Colonic mucosa (tissue), 4 donors: ENCODE measurements at places on chromosomes 6 and 20. TPM values are rescaled to one million over a fixed set of nuclear protein-coding genes. Genes with fewer than 3 reads are reported as not detected.
A peak's percentile ranks its signal among the peaks of the same experiment; 100 is the strongest.

GRCh38 chr20:47887477-47888080, 102.3 kb upstream of the SULF2 start:
- DNase-seq = no peak

DNA sequence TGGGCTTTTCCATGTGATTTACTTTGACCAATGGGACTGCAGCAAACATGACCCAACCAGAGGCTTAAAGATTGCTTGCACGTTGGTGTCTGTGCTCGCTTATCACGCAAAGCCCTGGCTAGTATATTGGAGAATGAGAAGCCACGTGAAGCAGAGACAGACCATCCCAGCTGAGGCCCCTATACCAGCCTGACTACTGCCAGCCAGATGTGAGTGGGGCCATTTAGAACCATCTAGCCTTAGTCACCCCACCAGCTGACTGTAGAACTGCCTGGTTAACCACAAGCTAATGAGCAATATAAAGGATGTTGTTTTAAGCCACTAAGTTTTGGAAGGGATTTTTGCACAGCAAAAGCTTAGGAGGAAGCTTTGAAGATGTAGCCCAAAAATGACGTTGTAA, 74.5 kb downstream of the MACROD2 start:
- DNase-seq = no peak

DNA sequence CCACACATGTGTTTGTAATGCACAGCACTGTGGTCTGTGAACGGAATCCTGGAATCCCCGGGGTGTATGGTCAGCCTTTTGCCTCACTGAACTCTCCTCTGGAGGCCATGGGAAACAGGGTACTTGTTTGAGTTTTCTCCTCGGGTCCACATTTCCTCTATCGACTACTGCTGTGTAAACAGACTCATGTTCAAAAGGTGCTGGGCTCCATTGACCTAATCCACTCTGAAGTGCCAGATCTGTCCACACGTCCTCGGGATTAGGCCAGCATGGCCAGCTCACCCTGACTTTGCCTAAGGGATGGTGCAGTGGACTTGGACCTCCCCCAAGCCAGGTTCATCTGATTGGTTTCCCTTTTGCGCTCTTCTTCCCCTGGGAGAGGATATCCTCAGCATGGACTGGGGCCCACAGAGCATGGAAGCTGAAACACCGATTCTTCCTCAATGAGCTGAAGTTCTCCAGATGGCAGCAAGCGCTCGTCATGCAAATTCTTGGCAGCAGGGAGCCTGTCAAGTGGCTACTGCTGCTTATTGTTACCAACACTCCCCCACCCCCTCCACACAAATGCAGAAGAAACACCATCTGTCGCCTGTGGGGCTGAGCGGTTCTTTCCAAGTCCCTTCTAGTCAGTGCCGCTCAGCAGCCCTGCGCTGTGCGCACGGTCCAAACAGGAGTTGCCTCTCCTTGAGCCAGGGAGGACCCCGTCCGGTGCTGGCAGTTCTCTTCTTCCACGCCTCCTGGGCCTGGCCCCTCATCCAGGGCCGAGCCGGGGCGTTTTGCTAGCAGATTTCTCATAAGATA, 292.6 kb upstream of the MARCKS start:
- DNase-seq = peak; percentile 54

GRCh38 chr20:15700147-15700765, 873.0 kb downstream of the KIF16B start:
- DNase-seq = no peak

DNA sequence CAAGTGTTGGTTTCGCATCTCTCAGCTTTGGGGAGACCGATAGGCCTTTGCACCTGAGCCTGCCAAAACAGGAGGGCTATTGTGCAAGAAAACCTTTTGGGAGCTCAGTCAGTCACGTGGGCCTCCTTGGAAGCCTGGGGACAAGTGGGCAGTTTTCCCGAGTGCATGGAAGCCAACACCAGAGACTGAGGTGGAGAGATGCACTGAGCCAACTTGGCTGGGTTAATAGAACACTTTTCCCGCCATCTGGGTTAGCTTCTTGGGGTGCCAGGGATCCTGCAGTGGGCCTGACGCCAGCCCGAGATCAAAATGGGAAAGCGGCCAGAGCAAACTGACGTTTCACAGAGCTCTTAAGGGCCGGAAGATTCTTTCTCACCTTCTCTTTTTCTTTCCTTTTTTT, 2.8 kb upstream of the OOEP start:
- no peak for DNase-seq

- DNase-seq = no peak
These were observed 43.3 kb upstream of the PHACTR2 start for GRCh38 chr6:143634486-143634885.

GRCh38 chr20:38167851-38168760, 3.0 kb upstream of the TGM2 start:
- no peak for DNase-seq

- DNase-seq = no peak
These were observed 36.8 kb downstream of the RSPH3 start for GRCh38 chr6:158963020-158963808.

- DNase-seq = no peak
These were observed 6.0 kb downstream of the FUCA2 start for GRCh38 chr6:143505537-143505936.

- no peak for DNase-seq
These were observed 82.6 kb downstream of the SLC22A3 start for GRCh38 chr6:160430751-160431150.

DNA sequence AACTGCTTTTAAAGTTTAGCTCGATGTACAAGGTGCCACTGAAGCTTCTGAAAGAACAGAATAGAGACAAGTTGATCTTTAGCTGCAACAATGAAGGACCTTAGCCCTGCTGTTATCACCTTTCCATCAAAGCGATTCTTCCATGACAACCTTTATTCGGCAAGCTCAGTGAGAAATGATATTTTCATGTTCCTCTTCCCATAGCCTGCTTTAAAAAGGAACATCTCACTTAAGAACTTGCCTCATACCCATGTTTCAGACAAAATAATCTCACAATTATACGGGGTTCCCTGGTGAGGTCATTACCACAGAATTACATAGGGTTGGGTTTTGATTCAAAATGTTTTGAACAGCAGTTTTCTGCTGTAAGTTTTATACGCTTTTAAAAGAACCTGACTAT, 264.2 kb downstream of the THBS2 start:
- no peak for DNase-seq

GRCh38 chr6:20554817-20555216, 20.6 kb downstream of the CDKAL1 start:
- no peak for DNase-seq

DNA sequence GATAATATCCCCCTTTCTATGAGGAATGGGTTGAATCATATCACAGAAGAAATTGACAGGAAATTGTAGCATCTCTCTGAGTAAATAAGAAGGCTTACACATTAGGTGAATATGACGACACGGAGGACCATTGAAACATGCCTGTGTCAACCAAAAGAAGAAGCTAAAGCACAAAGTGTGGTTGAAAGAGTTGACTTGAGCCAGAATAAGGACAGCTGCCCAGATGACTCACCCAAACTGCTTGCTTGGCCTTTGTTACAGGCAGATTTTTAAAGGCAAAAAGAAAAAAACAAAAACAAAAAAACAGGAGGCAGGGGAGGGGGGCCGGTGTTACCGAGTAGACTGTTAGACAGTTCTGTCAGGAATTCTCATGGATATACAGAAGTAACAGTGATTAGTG, 129.8 kb upstream of the EDN1 start:
- DNase-seq = no peak

DNA sequence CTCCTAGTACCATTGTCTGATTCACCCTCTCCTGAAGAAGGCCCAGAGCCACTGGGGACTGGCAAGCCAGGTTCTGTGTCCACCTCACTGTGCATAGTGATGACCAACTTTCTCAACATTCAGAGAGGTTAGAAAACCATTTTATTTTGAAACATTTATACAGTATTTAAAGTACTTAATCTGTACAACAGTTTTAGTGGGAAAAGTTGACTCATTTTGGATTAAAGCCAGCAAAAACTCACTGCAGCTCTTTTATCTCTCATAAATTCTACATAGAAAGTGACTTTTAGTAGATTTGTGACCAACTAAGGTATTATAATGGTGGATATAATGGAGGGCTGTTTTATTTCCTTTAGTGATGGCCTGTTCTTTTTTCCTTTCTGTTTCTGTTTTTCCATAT, 9.7 kb downstream of the TULP4 start:
- no peak for DNase-seq

GRCh38 chr6:170075659-170076223, 215.1 kb downstream of the DLL1 start:
- DNase-seq = no peak

- peak; percentile 73 for DNase-seq
These were observed 8.8 kb upstream of the C20orf144 start for GRCh38 chr20:33653218-33653899.

DNA sequence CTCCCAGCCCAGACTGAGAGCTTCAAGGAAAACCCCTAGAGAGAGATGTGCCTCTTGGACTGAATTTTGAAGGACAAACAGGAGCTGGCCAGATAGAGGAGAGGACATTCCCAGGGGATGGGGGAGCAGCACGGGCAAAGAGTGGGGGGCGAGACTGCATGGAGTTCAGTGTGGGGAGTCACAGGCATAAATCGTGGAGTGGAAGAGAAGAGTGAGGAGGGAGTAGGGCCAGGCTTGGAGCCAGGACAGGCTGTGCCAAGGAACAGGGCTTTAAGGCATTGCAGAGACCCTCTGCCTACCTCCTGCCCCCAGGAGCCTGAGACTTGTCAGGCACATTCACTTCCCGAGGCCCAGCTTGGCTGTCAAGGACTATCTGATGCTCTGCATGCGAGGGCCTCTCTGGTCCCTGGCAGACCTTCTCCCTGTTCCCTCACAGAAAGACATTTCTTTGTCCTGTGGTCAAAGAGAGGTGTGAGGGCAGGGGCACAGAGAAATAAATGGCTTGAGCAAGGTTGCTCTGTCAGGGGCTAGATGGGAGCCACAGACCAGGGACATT, 5.2 kb upstream of the SLC22A7 start:
- no peak for DNase-seq

- peak; percentile 90 for DNase-seq
These were observed at the start of gene KCNK5 for GRCh38 chr6:39228992-39229767. KCNK5 (minus strand) TSS chr6:39229475; CDS start chr6:39229111, 364 bp downstream.

- peak; percentile 24 for DNase-seq
These were observed 80.5 kb downstream of the SMPDL3A start for GRCh38 chr6:122869437-122870024.

- no peak for DNase-seq
These were observed 51.1 kb upstream of the GPR6 start for GRCh38 chr6:109927052-109927451.

DNA sequence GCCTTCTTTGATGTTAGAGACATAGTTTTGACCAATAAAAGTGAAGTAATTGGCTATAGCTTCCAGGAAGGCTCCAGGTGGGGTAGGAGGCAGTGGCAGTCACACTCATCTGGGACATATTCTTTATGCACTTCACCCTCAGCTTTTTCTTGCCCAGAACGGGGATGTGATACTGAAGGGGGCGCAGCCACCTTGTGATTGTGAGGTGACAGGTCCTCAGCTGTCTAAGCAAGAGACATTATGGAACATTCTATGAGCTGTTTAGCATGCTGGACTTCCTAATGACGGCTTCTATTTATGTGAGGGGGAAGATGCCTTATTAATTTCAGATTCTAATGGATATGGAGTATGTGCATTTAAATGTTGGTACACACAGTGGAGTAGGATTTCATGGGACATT, 151.3 kb upstream of the ZFP64 start:
- no peak for DNase-seq

- DNase-seq = peak; percentile 81
These were observed at the start of gene SNX9 for GRCh38 chr6:157823001-157823527. SNX9 (plus strand) TSS chr6:157823246; CDS start chr6:157823435, 189 bp downstream.

DNA sequence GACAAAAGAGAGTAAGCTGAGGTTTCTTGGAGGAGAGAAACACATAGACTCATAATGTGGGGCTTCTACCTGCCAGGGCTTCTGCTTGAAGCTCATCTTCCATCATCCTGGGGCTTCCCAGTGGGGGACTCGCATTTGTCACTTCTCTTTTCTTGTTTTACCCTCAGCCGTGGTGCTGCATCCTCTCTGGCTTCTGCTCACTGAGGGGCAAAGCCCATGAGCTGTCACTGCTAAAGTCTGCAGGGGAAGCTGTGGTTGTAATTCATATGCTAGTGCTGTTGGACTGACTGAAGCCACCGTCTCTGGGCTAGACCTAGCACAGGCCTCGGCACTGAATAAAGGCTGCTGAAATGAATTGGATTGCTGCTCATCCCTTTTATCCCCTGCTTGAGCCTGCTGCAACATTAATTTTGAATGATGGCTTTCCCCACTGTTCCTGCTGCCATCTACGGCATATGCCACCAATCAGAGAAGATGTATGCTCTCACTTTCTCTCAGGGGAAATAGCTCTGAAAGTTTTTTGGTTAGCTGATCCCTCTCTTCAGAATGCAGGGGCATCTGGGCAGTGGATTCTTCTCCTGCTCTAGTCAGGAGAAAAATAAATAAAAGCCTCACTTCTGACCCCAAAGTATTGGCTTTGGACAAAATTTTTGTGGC, 568.4 kb upstream of the MAP3K7 start:
- DNase-seq = no peak

DNA sequence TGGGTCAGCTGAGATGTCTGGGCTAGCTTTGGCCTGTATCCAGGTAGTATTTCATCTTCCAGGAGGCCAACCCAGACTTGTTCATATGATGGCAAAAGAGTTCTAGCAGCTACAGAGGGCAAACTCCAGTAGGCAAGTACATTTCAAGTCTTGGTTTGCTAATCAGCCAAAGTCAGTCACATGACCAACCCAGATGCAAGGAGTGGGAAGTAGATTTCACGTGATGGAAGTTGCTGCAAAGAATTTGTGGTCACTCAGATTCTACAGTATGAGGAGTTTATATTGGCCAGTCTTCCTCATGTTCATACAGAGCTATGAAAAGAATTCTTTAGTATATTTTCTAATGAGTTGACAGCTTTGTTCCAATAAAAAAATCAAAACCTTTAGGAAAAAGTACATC, 101.8 kb downstream of the PHACTR1 start:
- no peak for DNase-seq

- no peak for DNase-seq
These were observed 280.3 kb upstream of the JARID2 start for GRCh38 chr6:14965424-14966075.

DNA sequence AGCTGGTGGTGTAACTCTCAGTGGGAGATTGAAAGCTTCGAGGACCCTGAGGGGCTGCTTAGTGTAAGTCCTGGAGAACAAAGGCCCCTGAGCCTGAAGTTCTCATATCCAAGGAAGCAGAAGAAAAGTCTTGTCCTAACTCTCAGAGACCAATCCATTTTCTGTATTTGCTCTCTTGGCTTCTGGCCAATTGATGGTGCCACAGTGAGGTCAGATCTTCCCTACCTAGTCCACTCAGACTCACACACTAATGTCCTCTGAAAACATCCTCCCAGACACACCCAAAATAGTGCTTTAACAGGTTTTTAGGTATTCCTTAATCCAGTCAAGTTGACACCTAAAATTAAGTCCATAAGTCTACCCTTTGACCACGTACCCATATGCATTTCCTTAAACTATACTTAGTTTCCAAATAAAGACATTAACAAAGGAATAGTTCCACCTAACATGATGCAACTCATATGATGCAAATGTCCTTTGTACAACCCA, 29.4 kb downstream of the ZNF292 start:
- DNase-seq = no peak

GPX5 gene
- not detected for total RNA-seq

ADGRG6 gene
- 17.0 TPM for total RNA-seq

UST gene
- total RNA-seq = 1.1 TPM

LMBRD1 gene
- total RNA-seq = 74.1 TPM

WFDC8 gene
- not detected for total RNA-seq

HSPA1L gene
- total RNA-seq = 0.98 TPM

POU5F1 gene
- total RNA-seq = 7.0 TPM

GCLC gene
- total RNA-seq = 37.1 TPM

RFX6 gene
- total RNA-seq = 0.59 TPM

RGS17 gene
- total RNA-seq = 0.25 TPM
